ENCODE measurements at places on chromosomes 4 and X. TPM values are rescaled to one million over a fixed set of nuclear protein-coding genes. Genes with fewer than 3 reads are reported as not detected.

GRCh38 chr4:164989471-164989870, 12.0 kb upstream of the TRIM61 start:
- no peak for DNase-seq

GRCh38 chrX:29453333-29453732, 762.0 kb upstream of the MAGEB2 start:
- no peak for DNase-seq

- DNase-seq: no peak
Observed at GRCh38 chrX:44890247-44890646, 17.3 kb downstream of the KDM6A start.

- DNase-seq: no peak
Observed at GRCh38 chr4:26207631-26208030, 113.2 kb upstream of the RBPJ start.

DNA sequence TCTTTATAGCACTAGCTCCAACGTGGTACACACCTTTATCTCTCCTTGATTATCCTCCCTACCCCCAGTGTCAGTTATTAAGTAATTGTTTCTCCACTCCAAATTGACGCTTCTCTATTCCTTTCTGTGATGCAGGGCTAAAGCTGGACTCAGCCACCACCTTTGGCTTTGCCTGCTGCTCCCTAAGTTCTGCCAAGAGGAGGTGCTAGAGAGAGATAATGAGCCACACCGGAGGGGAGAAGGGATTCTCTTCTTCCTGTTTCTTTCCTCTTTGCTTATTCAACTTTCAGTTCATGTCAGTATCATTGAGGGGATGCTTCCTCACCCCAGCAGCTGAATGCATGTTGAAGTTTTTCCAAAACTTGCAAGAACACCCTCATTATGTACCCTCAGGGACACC, 176.5 kb downstream of the GBA3 start:
- no peak for DNase-seq

DNA sequence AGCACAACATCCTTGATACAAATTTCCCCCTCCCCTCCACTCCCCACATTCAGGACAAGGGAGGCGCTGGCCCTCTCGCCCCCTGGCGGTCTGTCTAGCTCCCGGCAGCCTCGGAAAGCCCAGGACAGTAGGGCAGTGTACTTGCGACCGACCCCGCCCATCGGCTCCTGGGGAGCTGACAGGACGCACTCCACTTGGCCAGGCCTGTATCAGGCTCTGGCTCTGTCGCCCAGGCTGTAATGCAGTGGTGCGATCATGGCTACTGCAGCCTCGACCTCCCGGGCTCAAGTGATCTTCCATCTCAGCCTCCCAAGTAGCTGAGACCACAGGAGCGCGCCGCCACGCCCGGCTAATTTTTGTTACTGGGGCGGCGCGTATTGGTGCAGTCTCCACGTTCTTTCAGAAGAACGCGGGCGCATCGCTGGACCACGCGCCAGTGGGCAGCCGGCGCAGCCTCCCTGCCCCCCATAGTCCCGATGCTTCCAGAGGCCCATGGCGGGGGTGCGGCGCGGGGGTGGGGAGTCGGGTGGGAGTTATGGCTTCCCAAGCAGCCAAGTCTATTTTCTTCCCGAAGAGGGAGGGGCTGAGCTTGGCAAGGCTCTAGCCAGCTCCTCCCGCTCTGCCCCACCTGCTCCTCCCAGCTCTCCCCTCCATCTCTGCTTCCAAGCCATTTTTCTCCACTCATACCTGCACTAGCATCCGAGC, 7.8 kb upstream of the AKAP14 start:
- peak; percentile 43 for DNase-seq

DNA sequence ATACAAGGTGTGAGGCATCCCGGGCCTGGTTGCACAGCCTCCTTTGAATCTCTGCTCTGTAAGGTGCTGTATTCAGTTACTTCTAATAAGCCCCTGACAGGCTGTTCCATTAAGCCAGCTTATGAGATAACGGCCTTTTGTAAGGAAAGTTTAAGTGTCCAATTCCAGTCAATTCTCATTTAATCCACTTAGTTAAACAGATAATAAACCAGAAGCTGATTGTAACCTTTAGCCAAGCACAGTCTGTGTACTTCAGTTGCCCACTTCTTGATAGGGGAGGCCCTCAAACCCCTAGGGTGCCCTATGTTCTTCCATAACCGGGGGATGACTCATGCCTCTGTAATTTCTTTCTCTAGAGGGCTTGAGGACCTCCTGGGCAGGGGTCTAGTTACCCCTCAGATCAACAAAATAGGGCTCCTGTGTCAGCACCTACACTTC, 63.4 kb downstream of the RASL11B start:
- DNase-seq: no peak

DNA sequence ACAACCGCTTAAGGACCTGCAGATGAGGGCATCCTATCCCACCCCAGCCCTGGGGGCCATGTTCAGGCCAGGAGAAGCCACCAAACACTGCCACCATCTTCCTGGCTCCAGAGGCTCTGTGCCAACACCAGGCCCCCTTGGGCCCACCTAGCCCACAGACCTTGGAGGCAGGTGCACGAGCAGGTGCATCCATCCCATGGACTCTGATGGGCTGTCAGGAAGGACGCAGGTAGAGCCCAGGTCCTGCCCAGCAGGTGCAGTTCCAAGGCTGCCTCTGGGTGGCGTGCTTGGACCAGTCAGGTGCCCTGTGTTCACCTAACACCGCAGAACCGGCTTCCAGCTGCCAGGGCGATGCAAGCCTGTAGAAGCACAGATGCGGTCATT, 22.8 kb upstream of the PDE6B start:
- no peak for DNase-seq

GRCh38 chr4:159046683-159047082, 56.2 kb upstream of the RAPGEF2 start:
- no peak for DNase-seq

- no peak for DNase-seq
Observed at GRCh38 chrX:118497180-118497818, 1.7 kb downstream of the DOCK11 start.

GRCh38 chr4:99821918-99822503, 5.4 kb downstream of the DAPP1 start:
- no peak for DNase-seq

DNA sequence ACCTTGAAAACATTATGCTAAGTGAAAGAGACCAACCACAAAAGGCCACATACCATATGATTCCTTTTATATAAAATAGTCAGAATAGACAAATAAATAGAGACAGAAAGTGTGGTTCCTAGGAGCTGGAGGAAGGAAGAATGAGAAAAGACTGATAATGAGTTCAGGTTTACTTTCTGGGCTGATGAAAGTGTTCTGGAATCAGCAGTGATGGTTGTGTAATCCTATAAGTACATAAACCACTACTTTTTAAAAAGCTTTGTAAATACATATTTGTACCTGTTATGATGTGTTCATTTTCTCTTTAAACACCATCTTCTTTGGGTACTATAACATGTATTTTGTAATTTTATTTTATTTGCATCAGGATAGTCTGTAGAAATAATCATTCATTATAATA, 20.6 kb downstream of the PIR start:
- DNase-seq: no peak

DNA sequence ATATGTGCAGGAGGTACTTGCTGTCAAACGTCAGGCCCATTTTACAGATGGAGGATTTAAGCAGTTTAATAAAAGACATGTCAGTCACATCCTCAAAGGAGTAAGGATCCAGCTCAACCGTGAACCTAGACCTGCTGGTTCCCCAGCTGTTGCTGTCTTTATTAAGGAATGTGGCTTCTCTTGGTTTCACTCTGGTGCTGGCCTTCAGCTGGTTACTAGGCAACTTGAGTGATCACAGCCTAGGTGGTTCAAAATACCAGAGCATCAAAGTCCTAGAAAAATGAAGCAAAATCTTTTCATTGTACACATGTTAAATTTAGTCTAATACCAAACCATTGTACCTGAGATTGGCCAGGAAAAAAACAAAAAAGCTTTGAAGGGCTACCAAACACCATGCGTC, 32.7 kb upstream of the GLRA2 start:
- DNase-seq: no peak

DNA sequence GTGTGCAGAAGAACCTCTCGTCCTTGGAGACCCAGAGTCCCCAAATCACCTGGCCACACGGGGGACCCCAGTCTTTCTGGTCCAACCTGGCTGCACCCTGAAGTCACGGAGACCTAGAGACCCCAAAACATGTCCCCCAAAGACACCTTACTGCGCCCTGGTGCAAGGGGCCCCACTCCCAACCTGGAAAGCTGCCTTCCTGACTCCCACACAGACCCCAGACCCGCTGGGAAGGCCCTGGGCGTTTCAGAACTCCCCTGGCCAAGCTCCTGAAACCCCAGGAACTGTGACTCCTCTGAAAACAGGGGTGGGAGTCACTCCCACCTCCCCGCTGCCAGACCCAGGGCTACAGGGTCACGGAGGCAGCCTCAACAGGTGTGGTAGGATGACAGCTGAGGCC, 12.7 kb upstream of the SHOX start:
- DNase-seq: no peak

- DNase-seq: peak; percentile 90
Observed at GRCh38 chr4:142549726-142550463, 296.2 kb downstream of the INPP4B start.

- no peak for DNase-seq
Observed at GRCh38 chr4:150999086-150999485, 16.0 kb downstream of the LRBA start.

- DNase-seq: peak; percentile 1
Observed at GRCh38 chr4:52107336-52107735, 56.2 kb downstream of the SPATA18 start.

The TNIP3 gene
- total RNA-seq: 0.45 TPM

The TBCK gene
- total RNA-seq: 30.4 TPM

The SMIM10 gene
- 4.4 TPM for total RNA-seq

The CRLF2 gene
- total RNA-seq: 0.13 TPM

The UGT2A1 gene
- total RNA-seq: not detected

The SCRG1 gene
- not detected for total RNA-seq

The CLDN22 gene
- not detected for total RNA-seq

All from HFFc6 (cell line).